Gastroesophageal sphincter (tissue), 4 donors: ENCODE measurements at places on chromosomes 5 and 9.

DNA sequence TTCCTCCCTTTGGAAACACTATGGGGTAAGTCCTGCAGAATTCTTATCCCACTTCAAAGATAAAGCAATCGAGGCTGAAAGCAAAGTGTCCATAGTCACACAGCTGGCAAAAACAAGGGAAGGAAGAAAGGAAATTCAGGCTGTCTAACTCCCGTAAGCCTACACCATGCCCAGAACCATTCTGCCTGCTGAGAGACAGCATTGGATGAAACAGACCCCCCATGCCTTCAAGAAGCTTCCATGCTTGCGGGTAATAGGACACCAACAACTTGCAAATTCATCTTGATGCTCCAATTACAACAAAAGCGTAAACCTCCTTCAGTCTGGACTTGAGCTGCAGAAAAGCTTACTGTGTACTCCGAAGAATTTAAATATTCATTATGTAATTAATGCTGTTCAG, 181.1 kb upstream of the WWC1 start:
- no peak for ATAC-seq

DNA sequence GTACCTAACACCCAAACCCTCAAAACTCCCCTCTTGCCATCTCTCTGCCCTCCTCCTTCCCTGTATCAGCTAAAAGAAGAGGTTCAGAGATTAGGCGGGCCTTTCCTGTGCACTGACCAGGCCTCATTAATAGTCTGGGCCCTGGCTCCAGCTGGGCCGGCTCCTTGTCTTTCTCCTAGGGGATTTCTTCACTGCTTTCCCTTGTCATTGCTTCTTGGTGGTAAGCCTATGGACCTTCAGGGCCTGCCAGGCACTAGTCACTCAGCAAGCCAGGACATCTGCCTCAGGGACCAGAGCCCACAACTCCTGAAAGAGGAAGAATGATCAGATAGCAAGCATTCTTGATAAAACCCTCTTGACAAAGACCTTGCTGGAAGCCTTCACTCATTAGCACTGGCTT, 50.9 kb downstream of the MRRF start:
- ATAC-seq = no peak

GRCh38 chr5:113581388-113581787, 67.9 kb downstream of the YTHDC2 start:
- ATAC-seq = no peak

GRCh38 chr5:172353846-172354245, 70.3 kb upstream of the UBTD2 start:
- ATAC-seq = no peak

DNA sequence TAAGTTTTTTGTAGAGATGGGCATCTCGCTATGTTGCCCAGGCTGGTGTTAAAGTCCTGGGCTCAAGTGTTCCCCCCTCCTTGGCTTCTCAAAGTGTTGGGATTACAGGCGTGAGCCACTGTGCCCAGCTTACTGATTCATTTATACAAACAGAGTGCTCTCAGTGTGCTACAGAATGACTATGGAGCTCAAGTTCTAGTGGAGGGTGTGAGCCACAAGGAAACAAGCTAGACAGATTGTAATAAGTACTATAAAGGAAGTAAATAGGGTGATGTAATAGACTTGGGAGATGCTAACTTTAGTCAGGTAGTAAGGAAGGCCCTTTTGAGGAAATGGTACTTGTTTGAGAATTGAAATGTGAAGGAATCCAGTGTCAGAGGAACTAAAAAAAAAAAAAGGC, 1.7 kb upstream of the TMEM267 start:
- ATAC-seq = no peak

DNA sequence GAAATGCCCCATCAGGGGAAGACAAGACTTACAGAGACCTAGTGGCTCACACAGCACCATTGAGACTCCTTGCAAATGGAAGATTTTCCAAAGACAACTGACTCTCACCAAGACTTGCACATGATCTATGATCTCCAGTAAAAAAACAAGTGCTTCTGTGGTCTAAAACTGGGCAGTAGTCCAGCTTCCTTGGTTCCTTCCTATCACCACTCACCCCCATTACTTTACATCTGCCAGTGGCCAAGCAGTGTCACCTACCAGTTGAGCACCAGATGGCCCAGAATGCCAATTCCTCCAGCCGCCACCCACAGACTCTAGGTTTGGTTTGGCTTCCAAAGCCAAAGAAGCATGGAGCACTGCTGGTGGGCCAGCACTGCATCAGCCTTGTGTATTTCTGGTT, 47.7 kb downstream of the SH3TC2 start:
- no peak for ATAC-seq

GRCh38 chr9:100064872-100065581, 33.8 kb downstream of the ERP44 start:
- ATAC-seq = no peak

DNA sequence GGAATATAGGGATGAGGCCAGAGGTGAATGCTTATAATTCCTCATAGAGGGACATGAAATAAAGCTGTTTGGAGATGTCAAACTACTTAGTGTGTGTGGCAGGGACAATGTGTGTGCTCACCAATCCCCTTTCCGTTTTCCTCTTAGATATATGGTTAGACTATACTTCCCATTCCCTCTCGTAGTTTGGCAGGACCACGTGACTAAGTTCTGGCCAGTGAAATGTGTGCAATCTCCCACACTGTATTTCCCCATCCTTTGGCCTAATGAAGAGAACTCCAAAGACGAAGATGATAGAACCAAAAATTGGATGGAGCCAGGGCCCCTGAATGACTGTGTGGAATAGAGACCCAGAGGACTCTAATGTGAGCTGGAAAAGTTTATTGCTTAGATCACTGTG, 233.4 kb upstream of the KLF4 start:
- no peak for ATAC-seq

DNA sequence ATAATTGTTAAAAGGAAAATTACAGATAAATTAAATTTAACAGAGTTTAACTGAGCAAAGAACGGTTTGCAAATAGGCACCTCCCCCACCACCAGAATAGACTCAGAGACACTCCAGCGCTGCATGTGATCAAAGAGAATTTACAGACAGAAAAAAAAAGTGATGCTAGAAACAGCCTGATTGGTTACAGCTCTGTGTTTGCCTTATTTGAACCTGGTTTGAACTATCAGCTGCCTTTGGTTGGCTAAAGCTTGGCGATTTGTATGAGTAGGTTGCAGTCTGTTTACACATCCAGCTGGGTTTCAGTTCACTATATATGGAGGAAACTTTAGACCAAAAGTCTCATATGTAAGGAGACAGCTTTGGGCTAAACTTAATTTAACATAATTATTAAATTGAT, 249.1 kb downstream of the ENC1 start:
- no peak for ATAC-seq

DNA sequence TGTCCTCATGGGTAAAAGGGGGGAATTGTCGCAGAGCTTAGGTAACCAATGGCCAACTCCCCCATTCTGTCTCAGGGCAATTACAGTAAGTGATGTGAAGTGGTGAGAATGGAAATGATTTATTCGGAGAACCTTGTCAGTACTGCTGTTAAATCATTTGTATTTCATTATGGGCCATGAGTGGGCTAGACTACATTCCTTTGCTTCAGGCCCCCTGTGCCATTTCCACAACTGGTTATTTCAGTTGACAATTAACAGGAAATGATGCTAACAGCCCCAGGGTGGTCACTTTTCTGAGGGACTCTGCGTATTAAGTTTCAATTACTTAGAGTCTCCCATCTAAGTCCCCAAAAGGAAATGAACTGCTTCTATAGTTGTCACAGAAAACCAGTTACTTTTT, 653.7 kb downstream of the CCDC171 start:
- ATAC-seq = no peak

DNA sequence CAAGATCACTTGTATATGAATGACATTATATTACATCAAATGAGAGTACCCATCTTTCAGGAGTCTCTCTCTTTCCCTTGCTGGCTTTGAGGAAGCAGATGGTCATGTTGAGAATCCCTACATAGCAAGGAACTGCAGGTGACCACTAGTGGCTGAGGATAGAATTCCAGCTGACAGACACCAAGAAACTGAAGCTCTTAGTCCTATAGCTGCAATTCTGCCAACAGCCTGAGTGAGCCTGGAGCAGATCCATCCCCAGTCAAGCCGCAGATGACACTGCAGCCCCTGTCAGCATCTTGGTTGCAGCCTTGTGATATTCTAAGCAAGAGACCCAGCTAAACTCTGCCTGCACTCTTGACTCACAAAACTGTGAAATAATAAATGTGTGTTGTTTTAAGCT, 531.5 kb downstream of the CSNK1G3 start:
- no peak for ATAC-seq

DNA sequence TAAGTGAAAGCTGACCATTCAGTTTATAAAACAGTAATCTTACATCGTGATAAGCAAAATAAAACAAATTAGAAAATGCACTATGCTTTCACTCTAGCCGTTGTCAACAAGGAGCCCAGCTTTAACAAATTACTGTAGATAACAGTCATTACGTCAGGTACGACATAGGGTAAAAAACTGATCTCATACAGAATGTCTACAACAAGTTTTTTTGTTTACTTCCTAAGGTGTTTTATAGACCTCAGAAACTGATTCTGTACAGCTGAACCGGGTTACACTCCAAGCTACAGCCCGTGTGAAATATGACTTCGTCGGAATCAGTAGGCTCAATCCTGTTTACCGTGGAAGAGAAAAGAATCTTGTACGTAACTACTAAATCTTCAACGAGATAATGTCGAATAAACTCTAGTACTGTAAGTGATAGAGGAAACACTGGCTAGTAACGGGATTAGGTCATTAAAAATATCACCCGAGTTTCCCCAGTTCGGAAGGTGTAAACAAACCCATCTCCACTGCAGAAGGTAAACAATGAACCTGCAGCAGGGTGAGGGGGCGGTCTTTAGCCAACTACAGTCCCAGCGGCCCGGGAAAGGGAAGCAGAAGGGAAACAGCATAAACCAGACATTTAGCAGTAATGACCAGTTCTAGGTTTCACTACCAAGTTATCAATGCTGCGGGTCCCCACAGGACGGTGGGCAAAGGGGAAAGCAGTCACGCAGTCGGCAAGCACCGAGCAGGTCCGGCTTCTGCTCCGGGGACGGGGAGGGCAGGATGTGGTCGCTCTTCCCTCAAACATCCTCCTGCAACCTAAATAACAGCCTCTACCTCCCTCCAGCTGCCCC, 1.1 kb downstream of the RICTOR start:
- peak; percentile 1 for ATAC-seq

- no peak for ATAC-seq
Measured at GRCh38 chr5:55997742-55998351, 3.1 kb upstream of the IL6ST start.

GRCh38 chr5:1346627-1347440, 1.9 kb upstream of the CLPTM1L start:
- no peak for ATAC-seq

DNA sequence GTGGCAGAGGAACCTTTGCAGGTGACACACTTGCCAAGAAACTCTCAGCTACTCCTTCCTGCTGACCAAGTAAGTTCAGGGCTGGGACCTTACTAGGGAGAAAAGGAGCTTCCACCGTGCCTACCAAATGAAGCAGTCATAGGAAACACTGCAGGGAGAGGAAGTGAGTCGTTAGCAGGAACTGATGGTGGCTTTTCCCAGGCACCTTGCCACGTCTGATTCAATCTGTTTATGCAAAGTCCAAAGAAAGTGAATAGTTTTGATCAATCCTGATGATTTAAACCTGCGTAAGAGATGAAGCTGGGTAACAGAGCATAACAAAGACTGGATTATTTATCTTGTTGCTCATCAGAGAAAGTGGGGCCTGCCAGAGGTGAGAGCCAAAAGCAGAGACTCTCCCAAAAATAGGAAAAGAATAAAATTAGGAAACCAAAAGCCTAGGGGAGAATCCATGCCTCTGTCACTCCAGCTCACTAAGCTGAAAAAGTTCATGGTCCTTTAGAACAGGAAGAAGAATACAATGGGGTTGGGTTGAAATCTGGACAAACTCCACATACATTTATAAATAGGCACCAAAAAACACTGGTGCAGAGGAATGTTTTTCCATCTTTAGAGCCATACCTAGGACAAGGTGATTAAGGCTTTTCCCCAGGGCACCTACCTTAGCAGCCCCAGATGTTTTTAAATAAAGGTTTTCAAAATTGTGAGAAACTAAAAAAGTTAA, 9.3 kb upstream of the PFDN1 start:
- peak; percentile 81 for ATAC-seq

GRCh38 chr9:77917800-77918199, 113.8 kb downstream of the GNAQ start:
- no peak for ATAC-seq

DNA sequence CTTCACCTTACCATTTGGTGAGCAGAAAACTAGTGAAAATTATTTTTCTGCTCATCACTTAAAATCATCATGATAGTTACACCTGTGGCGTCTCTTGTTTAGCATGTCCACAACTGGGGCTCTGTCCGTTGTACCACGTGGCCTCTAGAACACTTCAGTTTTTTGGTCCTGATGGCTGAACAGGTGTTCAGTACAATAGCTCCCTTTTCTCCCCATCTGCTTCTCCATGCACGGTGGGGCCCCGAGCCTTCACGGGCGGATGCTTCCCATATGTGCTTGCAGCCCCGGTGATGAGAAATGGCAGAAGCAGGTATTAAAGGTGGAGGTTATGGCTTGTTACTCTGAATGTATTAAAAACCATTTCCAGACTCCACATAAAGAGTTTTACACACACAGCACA, 304.1 kb downstream of the CWC27 start:
- no peak for ATAC-seq

DNA sequence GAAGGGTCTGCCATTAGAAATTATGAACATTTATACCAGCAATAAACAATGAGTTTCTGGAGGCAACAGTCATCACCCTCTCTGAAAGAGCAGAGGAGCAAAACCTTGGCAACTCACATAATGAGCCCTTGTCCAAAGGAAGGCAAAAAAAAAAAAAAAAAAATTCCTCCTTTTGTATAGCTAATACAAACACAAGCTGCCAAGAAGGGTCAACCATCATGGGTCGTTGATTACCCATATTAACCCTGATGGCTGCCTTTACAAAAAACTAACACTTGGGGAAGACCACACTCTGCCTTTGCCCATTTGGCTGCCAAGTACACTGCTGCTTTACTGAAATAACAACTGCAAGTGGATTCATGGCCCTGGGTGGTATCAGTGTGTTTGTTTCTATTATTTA, 272.7 kb downstream of the ADAMTSL1 start:
- no peak for ATAC-seq
